ENCODE measurements at places on chromosomes 3 and 15. TPM values are rescaled to one million over a fixed set of nuclear protein-coding genes. Genes with fewer than 3 reads are reported as not detected.

- H3K27ac ChIP-seq: peak overlapping the region; percentile 50
- H3K4me3 ChIP-seq: no peak overlapping the region
- H3K27me3 ChIP-seq: no peaks in the 10 kb centered on the region
- H3K4me1 ChIP-seq: no peaks in the 10 kb centered on the region
- DNase-seq: no peak
Observed at GRCh38 chr15:67839499-67839928, 331 bp downstream of the RNU6-1 start.

DNA sequence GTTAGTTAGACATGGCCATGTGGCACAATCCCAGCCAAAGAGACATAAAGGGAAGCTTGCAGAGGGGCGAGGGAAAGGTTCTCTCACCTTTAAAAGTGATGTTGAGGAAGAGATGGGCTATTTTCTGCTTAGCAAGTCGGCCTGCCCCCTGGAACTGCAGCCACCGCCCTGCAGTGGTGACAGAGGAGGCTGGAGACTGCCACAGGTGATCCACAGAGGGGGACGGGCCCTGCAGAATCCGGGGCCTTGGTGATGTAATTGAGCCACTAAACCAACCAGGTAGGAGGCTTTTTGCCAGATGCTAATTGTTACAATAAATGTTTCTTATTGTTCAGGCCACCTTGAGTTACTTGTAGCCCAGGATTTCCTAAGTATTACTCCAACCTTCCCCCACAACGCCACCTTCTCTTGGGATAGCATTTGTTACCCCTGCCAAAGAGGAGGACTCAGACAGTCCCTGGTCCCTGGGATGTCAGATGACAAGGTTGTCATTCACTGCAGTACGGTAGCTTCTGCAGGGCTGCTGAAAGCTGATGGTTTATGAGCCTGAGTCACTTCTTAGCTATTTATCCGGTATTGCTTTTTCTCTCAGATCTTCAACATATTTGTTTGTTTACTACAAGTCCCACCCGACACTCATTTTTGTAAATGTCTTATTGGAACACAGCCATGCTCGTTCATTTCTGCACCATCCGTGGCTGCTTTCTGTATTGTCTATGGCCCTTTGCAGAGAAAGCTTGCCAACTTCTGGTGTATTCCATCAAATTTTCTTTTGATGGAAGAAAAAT lies 63.3 kb upstream of the SEC61A1 start:
- H3K4me3 ChIP-seq: no peak overlapping the region
- no peak overlapping the region for H3K27ac ChIP-seq
- peaks cover 1% of the 10 kb centered on the region for H3K36me3 ChIP-seq
- H3K4me1 ChIP-seq: no peaks in the 10 kb centered on the region
- H3K27me3 ChIP-seq: no peaks in the 10 kb centered on the region

- no peak overlapping the region for H3K27ac ChIP-seq
- no peaks in the 10 kb centered on the region for H3K27me3 ChIP-seq
- H3K4me1 ChIP-seq: peaks cover 2% of the 10 kb centered on the region
- no peak for DNase-seq
Observed at GRCh38 chr3:36258421-36258820, 121.9 kb upstream of the STAC start.

The ADCY5 gene
- 65.5 TPM for total RNA-seq

DNA sequence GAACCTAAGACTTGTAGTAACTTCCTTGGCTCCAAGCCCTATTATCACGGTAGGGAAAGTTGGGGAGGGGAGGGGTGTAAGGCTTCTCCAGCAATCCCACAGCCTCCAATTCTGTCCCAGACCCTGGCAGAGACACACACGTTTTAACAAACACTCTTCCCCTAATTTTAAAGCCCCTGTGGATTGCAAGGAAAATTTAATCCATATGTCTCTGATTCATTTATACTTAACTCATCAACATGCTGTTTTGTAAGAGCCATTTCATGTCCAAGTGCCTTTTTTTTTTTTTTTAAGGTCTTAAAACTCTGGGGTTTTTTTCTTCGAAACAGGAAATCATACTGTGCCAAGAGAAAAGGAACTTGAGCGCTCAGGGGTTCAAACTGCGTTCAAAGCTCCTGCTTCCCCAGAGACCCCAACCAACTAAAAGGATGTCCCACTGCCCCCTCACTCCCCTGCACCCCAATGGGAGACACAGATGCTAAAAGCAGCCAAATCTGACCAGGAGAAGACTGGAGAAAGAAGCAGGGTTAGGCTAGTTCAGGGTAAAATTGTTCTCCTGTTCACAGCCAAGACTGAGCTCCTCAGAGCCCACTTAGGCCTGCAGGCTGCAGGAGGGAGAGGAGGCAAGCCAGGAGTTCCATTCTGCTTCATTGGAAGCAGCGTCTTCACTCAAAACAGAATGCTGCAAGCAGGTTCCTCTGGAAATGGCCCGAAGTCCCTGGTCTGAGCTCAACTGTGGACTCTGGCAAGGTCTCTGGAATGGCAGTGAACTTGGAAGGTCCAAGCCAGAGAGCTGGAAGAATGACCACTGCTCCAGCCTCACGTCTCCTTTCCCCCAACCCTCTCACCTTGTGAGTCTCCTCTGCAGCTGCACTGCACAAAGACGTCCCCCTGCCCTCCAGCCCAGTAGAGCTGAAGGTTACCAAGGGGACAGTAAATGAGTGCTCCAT lies 172.5 kb downstream of the NTRK3 start:
- H3K36me3 ChIP-seq: no peaks in the 10 kb centered on the region

DNA sequence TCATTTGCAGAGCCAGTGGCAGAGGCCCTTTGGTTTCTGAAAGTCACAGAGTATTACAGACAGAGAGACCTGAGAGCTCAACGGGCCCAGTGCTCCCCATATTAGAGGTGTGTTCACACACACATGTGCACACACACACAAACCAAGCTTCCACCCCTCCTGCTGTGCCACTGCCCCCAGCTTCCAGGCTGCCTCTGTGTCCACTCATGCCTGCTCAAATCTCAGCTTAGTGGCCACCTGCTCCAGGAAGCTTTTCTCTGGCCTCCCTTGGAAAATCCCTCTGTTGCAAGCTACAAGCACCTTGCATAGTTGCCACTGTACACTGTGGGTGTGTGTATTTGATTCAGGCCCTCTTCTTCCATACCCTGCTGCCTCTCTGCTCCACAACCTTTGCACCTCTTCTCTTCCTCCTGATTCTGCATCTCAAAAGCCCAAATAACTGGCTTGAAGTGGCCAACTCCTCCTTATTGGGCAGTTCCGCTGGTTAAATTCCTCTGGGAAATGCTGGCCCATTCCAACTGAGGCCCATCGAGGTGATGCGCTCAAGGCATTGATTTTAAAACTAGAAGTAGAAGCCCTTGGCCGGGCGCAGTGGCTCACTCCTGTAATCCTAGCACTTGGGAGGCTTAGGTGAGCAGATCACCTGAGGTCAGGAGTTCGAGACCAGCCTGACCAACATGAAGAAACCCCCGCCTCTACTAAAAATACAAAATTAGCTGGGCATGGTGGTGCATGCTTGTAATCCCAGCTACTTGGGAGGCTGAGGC lies 23.0 kb downstream of the MESD start:
- no peaks in the 10 kb centered on the region for H3K4me1 ChIP-seq
- H3K27ac ChIP-seq: no peak overlapping the region
- no peaks in the 10 kb centered on the region for H3K27me3 ChIP-seq
- H3K4me3 ChIP-seq: no peak overlapping the region

The RPSA gene
- total RNA-seq: 672 TPM

- no peak for DNase-seq
Observed at GRCh38 chr3:196641333-196642054, 2.0 kb downstream of the NRROS start.

DNA sequence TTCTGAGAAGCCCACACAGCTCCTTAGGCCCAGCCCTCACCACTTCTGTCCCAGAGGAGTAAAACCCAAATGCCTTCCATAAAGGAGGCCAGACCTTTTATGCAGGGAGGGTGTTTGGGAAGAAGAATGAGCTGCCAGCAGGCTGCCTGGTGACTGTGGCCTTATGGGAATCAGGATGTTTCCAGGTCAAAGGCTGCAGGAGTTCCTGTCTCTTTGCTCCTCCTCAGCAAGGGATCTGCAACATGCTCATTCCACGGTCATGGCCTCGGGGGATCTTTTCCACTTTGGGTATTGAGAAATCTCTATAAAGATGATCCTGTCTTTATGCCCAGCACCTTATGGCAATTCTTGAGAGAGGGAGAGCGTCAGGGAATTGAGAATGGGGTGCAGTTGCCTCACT lies 25.2 kb upstream of the MAGEF1 start:
- no peaks in the 10 kb centered on the region for H3K36me3 ChIP-seq
- H3K27me3 ChIP-seq: peaks cover 2% of the 10 kb centered on the region
- H3K27ac ChIP-seq: no peak overlapping the region
- no peak overlapping the region for H3K4me3 ChIP-seq
- H3K4me1 ChIP-seq: no peaks in the 10 kb centered on the region

- H3K27ac ChIP-seq: no peak overlapping the region
- no peak overlapping the region for H3K4me3 ChIP-seq
- no peaks in the 10 kb centered on the region for H3K27me3 ChIP-seq
- H3K36me3 ChIP-seq: no peaks in the 10 kb centered on the region
- H3K4me1 ChIP-seq: no peaks in the 10 kb centered on the region
Observed at GRCh38 chr3:57068437-57069089, 8.1 kb downstream of the SPATA12 start.

DNA sequence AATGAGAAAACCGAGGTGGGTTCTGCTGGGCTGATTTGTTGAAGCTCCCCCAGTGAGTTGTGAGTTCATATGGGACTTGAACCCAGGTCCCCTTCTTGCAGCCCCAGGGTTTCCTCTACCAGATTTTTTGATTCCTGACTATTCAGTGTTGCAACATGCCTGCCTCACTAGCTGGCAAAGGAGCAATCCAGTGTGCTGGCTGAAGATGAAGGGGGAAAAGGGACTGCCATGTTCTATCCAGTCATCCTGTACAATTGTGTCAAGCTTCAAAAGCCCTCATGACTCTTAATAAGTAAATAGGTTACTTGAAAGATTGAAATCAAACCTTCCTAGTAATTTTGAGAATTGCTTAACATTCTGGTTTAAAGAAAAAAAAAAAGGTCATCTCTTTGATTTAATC lies 211.5 kb upstream of the TP63 start:
- no peak overlapping the region for H3K4me3 ChIP-seq
- DNase-seq: no peak
- H3K36me3 ChIP-seq: no peaks in the 10 kb centered on the region
- no peaks in the 10 kb centered on the region for H3K27me3 ChIP-seq
- no peak overlapping the region for H3K27ac ChIP-seq

GRCh38 chr3:147153830-147154539 lies 252.4 kb downstream of the ZIC4 start:
- H3K27me3 ChIP-seq: no peaks in the 10 kb centered on the region
- no peaks in the 10 kb centered on the region for H3K4me1 ChIP-seq
- no peak overlapping the region for H3K4me3 ChIP-seq
- no peak overlapping the region for H3K27ac ChIP-seq
- DNase-seq: no peak

GRCh38 chr3:65030847-65031463 lies 343.2 kb upstream of the ADAMTS9 start:
- no peaks in the 10 kb centered on the region for H3K27me3 ChIP-seq
- no peaks in the 10 kb centered on the region for H3K4me1 ChIP-seq
- no peak overlapping the region for H3K4me3 ChIP-seq
- H3K27ac ChIP-seq: no peak overlapping the region

- no peak for DNase-seq
Observed at GRCh38 chr3:10716964-10717363, 99.1 kb upstream of the SLC6A11 start.

Data from aorta (tissue), 5 donors.